Memory B cell (primary cell): ENCODE measurements at places on chromosomes 7 and 10.

- DNase-seq: no peak
Measured at GRCh38 chr10:10056961-10057360, 960.7 kb upstream of the CELF2 start.

GRCh38 chr7:29329686-29330085, 135.1 kb downstream of the CHN2 start:
- DNase-seq: no peak

DNA sequence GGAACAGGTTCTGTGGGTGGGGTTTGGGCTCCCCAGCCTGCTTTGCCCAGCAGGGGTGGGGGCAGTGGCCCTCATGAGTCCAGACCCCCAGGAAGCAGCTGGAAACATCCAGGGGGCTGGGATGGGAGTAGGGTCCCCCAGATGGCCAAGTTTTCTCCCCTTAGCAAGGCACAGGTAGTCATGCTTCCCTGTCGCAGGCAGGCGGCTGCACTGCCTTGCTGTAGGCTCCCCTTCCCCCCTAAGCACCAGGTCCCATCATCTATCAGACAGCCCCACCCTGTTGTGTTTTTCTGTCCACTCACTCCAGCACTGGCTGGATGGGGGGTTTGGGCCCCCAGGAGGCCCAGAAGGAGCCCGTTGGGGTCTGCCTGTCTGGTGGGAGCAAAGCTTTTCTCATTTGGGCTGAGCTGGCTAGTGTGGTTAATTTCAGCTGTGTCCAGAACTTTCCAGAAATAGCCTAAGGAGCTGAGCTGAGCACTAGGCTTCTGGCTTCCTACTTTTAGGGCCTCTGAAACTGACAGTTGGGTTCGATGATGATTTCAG, 7.9 kb downstream of the BRI3 start:
- no peak for DNase-seq

DNA sequence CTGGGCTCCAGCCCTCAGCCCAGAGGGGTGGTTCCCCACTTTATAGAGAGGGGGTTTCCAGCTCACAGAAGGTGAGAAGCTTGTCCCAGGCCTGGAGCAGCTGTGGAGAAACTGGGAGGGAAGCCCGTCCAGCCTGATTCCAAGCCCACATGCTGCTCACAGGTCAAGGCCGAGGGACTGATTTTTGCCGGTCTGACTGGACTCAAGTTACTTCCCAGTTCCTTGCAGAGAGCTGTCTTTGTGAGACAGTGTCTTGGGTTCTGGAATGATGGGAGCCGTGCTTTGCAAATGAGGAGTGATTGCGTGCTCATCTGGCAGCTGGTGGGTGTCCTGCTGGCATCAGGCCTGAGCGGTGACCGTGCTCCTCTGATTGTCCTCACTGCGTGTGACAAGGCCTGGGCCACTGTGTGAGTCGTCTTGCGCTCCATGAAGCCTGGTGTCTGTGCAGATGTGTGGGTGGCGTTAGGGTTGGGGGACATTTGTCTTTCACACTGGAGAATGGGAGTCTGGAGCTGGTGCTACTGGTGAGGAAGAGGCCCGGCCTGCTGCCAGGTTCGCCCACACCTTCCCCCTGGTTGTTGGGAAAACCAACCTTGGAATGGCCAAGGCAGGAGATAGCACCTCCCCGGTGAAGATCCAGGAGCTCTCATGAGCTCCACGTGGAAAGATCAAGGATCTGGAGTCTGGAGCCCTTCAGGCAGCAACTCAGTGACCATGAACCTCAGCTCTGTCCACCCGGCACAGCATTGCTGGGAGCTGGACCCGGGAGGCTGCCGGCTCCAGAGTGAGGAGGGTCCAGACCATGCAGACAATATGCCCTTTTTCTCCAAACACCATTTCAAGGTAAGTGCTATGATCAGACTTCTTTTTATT, 129.6 kb downstream of the SMURF1 start:
- no peak for DNase-seq

GRCh38 chr10:13769946-13770345, 183.2 kb downstream of the PRPF18 start:
- DNase-seq: no peak

- no peak for DNase-seq
Measured at GRCh38 chr10:51367694-51368093, 293.4 kb downstream of the PRKG1 start.

- DNase-seq: no peak
Measured at GRCh38 chr7:92626281-92626809, 36.2 kb upstream of the FAM133B start.

DNA sequence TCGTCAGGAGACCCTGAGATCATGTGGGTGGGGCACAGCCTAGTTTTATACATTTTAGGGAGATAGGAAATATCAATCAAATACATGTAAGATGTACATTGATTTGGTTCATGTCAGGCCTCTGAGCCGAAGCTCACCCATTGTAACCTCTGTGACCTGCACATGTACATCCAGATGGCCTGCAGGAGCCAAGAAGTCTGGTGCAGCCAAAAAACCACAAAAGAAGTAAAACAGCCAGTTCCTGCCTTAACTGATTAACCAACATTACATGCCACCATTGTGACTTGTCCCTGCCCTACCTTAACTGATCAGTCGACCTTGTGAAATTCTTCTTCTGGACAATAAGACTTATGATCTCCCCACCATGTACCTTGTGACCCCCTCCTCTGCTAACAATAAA, 16.0 kb upstream of the LRRC61 start:
- DNase-seq: no peak

DNA sequence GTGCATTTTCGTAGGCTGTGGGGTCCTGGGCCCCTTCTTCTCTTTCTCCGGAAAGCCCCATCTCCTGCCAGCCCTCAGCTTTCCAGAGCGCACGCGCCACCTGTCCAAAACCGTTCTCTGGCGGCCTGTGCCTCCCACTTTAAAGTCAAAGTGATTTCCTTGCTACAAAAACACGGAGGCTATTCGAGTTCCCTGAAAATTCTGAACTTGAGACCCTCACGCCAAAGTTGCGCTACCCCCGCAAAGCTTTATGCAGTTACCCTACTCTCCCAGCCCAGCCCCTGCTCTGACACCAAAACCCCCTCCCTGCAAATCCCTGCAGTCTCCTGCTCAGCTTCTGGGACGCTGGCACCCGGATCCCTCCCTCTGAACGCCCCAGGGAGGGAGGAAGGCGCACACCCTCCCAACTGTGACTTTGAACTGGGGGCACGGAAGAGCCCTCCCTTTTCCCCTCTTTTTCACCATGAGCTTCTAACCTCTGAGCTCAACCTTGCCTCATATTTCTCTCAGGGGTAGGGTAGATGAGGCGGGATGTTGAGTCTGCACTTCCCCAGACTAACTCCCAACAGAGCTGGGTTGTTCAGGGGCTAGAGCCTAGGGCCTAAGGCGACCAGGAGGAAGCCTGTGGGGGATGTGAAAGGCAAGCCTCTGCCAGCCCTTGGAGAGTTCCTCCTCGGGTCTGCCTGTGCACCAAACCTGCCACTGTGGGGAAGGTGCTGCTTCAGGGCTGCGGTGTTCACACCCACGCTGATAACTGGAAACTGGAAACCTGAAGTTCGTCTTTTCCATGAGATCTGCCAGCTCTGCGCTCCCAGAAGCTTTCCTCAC, 2.7 kb upstream of the PAX4 start:
- no peak for DNase-seq

DNA sequence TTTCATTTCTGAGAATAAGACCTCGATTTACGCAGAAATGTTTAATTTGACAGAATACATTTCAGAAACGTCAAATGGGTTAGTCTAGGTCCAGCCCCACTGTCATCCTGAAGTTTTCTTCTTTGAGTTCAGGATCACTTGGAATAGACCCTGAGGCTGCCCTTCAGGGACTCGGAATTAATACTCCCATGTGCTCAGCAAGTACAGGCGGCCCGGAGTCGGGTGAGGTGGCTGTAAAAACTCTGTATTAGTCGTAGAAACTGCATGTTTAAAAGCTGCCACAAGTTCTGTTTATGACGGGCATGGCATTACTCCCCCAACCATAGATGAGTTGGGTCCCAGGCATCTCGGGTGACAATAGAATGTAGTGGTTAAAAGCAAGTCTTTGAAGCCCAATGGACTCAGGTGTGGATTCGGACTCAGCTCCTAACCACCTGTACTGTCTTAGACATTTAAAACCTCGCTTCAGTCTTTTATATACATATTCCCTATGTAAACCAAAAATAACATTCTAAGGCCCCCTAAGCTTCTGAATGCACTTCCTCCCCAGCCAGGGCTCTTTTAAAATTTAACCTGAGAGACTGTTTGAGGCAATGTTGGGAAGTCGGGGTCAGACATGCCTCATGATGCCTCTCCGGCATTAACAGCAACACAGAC, 216.3 kb downstream of the ADARB2 start:
- no peak for DNase-seq

DNA sequence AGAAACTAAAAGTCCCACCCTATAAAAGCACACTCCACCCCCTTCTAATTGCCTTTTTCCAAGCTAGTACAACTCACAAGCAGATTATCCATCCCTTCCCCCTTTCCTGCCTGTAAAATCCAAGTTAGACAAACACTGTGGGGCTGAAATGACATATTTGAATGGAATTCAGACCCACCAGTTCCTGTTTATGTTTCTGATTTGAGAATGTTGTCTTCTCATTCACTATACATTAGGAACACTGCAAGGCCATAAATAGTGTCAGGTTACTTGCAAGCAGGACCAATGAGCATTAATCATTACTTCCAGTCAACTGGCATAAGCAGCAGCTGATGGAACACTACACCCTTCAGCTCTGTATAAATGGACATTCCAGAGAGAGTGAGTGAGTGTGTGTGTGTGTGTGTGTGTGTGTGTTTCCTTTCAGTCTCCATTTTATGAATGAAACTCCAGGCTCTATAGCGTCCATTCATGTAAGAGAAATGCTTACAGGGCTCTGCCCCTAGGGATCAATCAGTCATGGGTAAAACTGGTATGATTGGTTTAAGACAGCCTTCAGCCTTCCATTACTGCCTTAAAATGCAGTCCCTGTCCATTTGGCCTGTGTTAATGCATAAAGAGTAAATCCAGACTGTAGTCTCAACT, 69.3 kb downstream of the ETV1 start:
- no peak for DNase-seq

- DNase-seq: no peak
Measured at GRCh38 chr10:28624351-28624750, 53.0 kb upstream of the BAMBI start.

DNA sequence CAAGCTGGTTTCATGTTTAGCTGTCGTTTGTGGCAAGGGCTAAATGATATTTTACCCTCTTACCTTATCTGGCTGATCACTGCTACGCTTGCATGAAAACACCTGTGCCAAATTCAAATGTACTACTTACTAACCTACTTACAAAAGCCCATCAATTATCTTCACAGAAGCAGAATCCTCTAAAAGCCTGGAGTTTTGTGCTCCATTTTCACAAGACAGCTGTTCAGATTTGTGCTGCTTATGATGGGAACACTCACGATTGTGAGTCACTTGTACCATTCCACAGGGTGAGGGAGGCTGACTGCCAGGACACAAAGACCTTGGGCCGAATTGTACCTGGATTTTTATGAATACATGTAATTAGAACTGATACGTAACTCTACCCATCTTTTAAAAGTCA, 245.0 kb upstream of the NPY start:
- no peak for DNase-seq

DNA sequence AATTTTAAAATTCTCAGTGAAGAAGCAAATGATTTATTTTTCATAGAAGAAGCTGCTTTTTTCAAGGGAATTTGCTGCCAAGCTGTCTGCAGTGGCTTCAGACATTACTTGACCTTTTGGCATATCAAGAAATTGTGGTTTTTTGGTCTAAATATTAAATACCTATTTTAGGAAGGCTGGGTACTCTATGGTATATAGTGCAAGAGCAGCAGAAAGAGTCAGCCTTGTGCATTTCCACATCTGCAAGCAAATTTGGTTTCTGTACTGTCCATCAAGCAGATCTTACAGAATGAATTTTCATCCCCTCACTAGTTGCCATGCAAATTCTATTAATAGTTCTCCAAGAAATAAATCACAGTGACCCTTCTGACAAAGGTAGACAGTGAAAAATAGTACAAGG, 222.0 kb downstream of the BICC1 start:
- DNase-seq: no peak

DNA sequence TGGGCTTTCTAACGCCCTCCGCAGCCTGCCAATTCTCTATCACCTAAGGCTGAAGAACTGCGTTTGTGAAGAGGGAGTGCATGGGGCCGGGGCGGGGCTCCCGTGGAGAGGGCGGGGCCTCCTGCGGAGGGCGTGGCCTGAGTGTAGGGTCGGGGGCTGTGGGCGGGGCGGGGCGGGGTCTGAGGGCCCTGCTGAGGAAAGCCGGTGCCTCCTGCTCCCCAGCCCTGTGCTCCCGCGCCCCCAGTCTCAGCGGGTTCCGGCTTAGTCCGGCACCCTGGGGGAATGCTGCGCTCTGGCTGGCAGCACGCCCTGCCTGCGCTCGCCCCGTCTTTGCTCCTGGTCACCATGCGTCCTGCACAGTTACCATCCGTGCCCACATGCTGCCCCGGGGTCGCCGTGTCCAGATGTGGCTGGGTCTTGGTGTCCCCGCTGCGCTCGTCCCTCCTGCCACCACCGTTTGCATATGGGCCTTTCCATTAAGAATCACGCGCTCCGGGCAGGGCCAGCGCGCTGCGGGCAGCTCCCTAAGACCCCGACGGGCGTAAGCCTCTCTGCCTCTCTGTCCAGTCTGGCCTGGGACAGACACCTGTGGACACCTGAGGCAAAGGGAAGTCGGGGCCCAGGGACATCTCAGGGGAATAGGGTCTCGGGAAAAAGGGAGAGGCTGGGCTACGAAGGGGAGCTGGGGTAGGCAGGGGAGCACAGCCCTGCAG, 144.0 kb upstream of the RET start:
- DNase-seq: no peak

DNA sequence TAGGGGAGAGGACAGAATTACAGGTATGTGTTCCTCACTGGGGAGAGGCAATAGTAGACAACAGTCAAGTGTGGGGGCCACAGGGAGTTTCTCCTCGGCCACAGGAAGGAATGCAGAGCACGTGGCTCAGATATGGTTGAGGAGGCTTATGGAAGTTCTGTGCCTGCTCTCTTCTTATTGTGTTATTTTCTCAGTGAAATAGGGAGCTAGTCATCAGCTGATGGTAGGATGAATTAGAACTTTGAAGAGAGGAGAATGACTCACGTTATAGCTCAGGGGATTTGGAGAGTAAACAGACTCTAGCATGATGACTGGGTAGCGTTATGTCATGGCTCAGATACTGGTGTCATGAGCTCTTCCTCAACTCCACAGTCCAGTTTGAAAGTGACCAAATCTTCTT, 308.3 kb upstream of the IGFBP3 start:
- no peak for DNase-seq

DNA sequence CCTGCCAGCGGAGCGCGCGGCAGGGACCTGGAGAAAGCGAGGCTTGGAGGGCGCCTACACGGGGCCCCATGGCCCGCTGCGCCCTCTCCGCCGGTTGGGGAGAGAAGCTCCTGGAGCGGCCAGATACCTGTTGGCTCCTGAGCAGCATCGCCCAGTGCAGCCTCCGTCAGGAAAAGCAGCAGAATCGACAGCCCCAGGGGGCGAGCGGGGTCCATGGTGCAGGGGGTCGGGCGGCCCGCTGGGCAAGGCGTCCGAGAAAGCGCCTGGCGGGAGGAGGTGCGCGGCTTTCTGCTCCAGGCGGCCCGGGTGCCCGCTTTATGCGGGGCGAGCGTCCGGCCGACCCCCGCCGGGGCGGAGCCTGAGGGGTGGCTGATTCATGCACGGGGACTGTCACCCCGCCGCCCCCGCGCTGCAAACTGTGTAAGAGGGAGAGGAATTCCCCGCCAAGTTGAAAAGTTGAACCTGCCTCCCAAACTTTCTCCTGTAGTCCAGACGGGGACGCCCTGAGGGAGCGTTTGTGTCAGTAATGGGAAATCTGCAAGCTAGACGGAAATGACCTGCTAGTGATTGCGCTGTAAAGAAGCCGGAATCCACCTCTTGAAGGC, at the start of gene TFPI2:
Gene TFPI2, minus strand, starts transcription at position 290 of the 605 bp plus-strand sequence. Its CDS starts 75 bp downstream, at position 215.
- peak; percentile 7 for DNase-seq
